ENCODE measurements at places on chromosomes 4 and X. TPM values are rescaled to one million over a fixed set of nuclear protein-coding genes. Genes with fewer than 3 reads are reported as not detected.

Gene USP27X
- total RNA-seq, result 4.7 TPM

Gene TBC1D9
- 7.3 TPM for total RNA-seq

Gene NCAPG
- total RNA-seq, result 30.1 TPM

Gene HTRA3
- 14.5 TPM for total RNA-seq

Gene ABHD18
- 3.7 TPM for total RNA-seq

Gene PLP1
- not detected for total RNA-seq

Gene SLC2A9
- 0.48 TPM for total RNA-seq

Gene TCEAL1
- total RNA-seq, result 46.0 TPM

Gene CWH43
- not detected for total RNA-seq

Gene SYTL4
- total RNA-seq, result 1.5 TPM

Gene RPS6KA3
- 58.3 TPM for total RNA-seq

Gene IL13RA2
- not detected for total RNA-seq

Gene TMEM255A
- total RNA-seq, result 0.10 TPM

Gene CACNA1F
- not detected for total RNA-seq

Gene SRPK3
- 0.10 TPM for total RNA-seq

Gene PASD1
- total RNA-seq, result not detected

Gene SCML2
- 10.2 TPM for total RNA-seq

Gene PNMA6A
- total RNA-seq, result 4.5 TPM

Gene C4orf51
- total RNA-seq, result not detected

Gene MAGEA9B
- total RNA-seq, result not detected

Gene NKX3-2
- total RNA-seq, result 0.17 TPM

Gene CLDN2
- 8.0 TPM for total RNA-seq

Gene FGFBP1
- 3.4 TPM for total RNA-seq

Gene SH3BGRL
- total RNA-seq, result 39.5 TPM

Gene FAM120C
- 3.3 TPM for total RNA-seq

Gene F9
- not detected for total RNA-seq

Gene YY2
- 3.0 TPM for total RNA-seq

Gene ARSJ
- 5.2 TPM for total RNA-seq

Gene GPR173
- total RNA-seq, result not detected

Gene ADH7
- not detected for total RNA-seq

Gene SPIN2A
- 0.32 TPM for total RNA-seq

All from A549 treated with CpdA at 1 μM for 4 hours (cell line).